Neural progenitor cell (in vitro differentiated cells): ENCODE measurements at places on chromosomes 5 and 9. TPM values are rescaled to one million over a fixed set of nuclear protein-coding genes. Genes with fewer than 3 reads are reported as not detected.

The IL7R gene
- total RNA-seq: not detected in 2 replicates

The KIF2A gene
- 78.8 and 114 TPM in 2 replicates for total RNA-seq

DNA sequence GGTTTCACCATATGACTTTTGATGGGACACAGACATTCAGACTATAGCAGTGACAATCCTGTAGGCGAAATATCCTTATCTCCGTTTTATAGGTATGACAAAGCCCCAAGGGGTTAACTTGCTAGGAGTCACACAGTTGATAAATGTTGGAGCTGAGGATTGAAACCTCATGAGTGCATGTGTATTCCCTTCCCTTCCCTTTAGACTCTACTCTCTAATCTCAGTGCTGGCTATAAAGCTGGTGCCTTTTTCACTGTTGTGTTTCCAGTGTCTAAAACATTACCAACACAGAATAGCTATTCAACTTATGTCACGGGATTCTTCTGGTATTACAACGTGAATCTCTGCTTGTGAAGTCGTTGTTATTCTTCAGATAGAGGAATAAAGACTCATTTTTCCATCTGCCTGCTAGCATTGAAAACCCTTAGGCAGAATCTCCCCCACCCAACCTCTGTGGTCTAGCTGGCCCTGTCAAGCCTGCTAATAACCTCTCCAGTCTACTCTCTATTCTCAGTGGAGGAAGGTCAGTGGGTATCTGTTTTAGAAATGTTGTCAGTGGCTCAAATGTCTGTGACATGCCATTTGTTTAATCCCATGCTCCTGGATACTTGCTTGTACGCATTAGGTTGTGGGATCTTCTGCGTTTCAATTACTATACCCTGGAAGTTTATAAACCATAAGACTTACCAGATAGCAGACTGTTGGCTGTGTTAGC is 121.2 kb downstream of the TLE4 start:
- DNase-seq: no peak

- DNase-seq: no peak
Measured at GRCh38 chr9:122076773-122077172, 16.3 kb downstream of the TTLL11 start.

- peak; percentile 41 for DNase-seq
Measured at GRCh38 chr5:173627860-173628392, 11.5 kb upstream of the BOD1 start.
